Sigmoid colon (tissue), 7 donors: ENCODE measurements at places on chromosomes 1 and 21. TPM values are rescaled to one million over a fixed set of nuclear protein-coding genes. Genes with fewer than 3 reads are reported as not detected.

GRCh38 chr1:204255966-204256365, 42.2 kb upstream of the GOLT1A start:
- DNase-seq, result no peak

Gene LCE1A
- total RNA-seq, result not detected

DNA sequence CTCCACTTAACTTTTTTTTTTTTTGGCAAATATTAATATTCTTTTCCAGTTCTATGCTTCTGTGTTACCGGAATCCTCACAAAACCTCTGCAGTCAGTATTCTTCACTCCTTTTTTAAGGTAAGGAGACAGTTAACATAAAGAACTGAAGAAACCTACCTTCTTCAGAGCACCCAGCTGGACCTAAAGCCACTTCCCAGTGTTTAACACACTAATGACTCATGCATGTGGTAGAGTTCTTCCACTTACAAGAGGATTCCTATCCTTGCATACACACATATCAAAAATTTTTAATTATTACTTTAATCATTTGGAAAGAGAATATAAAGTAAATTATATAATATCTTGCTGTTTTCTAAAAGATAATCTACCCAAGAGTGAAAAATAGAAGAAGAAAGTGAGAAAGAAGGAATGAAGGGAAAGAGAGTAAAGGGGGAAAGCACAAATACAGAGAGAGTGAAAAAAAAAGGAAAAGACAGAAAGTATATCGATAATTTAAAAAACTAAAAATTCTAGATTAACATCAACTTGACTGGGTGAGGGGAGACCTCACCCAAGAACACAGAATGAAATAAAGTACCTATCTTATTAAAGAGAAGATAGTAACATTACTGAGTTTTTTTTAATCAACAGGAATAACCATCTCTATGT, 54.9 kb downstream of the ENAH start:
- DNase-seq, result no peak

Gene ANKRD35
- total RNA-seq, result 13.8 TPM

DNA sequence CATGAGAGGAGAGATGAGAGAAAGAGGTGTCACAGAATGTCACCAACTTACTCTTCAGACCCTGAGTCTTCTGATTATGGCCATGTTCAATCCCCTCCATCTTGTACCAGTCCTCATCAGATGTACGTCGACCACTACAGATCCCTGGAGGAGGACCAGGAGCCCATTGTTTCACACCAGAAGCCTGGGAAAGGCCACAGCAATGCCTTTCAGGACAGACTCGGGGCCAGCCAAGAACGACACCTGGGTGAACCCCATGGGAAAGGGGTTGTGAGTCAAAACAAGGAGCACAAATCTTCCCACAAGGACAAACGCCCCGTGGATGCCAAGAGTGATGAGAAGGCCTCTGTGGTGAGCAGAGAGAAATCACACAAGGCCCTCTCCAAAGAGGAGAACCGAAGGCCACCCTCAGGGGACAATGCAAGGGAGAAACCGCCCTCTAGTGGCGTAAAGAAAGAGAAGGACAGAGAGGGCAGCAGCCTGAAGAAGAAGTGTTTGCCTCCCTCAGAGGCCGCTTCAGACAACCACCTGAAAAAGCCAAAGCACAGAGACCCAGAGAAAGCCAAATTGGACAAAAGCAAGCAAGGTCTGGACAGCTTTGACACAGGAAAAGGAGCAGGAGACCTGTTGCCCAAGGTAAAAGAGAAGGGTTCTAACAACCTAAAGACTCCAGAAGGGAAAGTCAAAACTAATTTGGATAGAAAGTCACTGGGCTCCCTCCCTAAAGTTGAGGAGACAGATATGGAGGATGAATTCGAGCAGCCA, 8.0 kb downstream of the ELOA start:
- no peak for DNase-seq

GRCh38 chr1:109850194-109850593, 60.5 kb upstream of the CSF1 start:
- DNase-seq, result no peak

Gene KIF26B
- total RNA-seq, result 2.3 TPM

Gene LCE2B
- total RNA-seq, result not detected

Gene KANK4
- total RNA-seq, result 1.7 TPM

GRCh38 chr1:84390226-84390625, 8.1 kb upstream of the DNASE2B start:
- no peak for DNase-seq

- DNase-seq, result no peak
Observed at GRCh38 chr21:31675960-31676359, 16.5 kb downstream of the SOD1 start.

Gene C1orf185
- total RNA-seq, result not detected

Gene CD164L2
- not detected for total RNA-seq

Gene RIMS3
- 5.3 TPM for total RNA-seq

DNA sequence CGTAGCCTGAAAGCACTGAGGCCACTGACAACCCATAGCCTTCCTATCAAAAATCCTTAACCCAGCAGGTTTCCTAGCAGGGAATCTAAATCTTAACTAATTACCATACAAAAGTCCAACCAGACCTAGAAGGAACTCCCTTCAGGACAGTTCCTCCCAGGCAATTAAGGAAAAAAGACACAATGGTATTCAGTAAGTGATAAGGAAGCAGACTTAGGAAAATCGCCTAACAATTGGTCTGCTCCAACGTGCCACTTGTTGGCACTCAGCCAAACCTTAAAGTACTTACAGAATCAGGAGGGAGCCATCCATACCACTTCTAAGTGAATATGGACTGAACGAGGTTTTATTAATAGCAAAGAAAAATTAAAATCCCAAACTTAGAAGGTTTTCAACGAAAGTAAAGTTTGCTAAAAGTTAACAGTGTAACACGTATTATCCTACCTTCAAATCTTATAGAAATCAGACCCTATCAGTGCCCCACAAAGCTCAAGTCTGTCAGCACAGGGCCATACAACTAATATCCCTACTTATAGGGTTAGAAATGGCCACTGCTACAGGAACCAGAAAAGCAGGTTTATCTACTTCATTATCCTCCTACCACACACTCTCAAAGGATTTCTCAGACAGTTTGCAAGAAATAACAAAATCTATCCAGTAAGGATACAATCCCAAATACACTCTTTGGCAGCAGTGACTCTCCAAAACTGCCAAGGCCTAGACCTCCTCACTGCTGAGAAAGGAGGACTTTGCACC, 29.0 kb downstream of the SPATA6 start:
- no peak for DNase-seq

GRCh38 chr1:157137408-157138219, 581 bp downstream of the ETV3 start:
- DNase-seq, result no peak

DNA sequence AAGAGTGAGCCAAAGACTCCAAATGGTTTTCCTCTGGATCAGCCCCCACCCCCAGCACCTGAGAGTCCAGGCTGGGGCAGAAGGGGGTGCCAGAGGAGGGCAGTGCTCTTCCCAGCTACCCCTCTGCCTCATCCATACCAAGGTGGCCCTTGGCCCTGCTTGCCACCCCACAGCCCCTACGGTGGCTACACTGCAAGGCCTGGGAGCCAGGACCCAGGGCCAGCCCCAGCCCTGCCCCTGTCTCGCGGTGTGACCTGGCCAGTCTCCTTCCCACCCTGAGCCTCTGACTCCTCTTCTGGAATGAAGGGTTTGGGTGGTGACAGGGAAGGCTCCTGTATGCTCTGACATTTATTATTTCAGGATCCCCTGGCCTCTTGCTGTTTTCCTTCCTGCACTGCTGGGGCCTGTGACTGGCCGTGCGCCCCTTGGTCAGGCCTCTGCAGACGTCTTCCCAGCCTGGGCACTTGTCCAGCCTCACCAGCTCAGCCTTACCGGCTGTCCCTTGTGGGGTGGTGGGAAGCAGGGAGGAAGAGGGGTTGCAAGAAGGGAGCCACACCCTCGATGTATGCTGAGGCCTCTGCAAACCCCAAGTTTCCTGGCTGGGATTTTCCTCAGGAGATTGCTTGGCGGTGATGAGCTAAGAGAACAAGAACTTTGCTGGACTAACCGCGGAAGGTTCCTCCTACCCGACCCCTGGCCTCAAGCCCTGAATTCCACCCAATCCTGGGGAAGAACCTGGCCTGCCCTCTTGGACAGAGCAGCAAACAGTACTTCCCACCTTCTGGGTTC, 13.5 kb downstream of the ASAP3 start:
- DNase-seq, result peak; percentile 79

DNA sequence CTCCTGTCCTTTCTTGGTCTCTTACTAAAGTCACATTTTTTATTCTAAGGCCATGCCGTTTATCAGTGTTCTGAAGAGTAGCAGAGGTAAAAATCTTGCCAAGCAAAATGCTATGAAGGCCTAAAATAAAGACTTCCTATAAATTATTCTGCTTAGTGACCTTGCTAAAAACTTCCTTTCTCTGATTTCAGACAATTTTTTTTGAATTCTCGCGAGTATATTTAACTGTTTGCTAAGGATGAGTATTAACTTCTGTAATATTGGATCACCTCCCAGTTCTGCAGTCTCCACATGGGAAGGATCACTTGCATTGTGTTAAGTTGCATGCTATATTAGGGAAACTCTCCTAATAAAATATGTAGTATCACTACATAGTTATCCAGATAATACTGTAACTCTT, 123.4 kb upstream of the SNX7 start:
- DNase-seq, result no peak

Gene NCF2
- 5.0 TPM for total RNA-seq

Gene AKR7A3
- total RNA-seq, result 1.3 TPM

DNA sequence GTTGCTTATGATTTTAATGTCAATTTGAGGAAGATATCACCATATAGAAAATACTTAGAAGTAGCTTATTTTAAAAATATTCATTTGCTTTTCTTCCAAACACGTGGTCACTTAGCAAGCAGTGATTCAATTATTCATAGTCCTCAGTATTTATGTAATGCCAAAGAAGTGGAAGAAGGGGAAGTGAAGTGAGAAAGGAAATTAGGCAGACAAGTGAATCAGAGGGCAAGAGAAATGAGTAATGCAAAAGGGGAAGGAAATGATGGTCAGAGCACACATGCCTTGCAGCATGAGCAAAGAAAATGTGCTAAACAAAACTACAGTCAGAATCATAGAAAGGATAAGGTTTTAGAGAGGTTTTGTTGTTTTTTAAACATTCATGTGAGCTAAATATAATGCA, 31.8 kb downstream of the SDCCAG8 start:
- DNase-seq, result no peak

GRCh38 chr1:60573121-60573520, 499.6 kb upstream of the C1orf87 start:
- no peak for DNase-seq

GRCh38 chr1:58884706-58885661, 101.1 kb upstream of the JUN start:
- peak; percentile 77 for DNase-seq

DNA sequence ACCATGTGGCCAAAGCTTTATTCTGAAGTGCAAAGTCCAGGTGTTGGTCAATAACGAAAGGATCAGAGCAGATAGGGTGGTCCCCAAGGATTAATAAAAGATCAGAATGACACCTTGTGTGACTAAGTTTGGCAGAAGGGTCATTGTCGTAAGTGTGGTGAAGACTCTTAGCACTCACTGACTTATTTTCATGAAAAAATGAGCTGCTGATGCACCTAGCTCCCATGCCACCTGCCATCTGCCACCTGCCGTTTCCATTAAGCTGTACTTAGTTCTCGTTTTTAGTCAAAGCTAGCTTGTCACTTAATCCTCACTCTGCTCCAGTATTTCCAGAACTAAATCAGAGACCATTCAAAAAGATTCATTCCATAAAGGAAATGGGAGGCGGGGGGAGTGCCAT, 112.6 kb downstream of the SEC16B start:
- DNase-seq, result no peak

- DNase-seq, result no peak
Observed at GRCh38 chr1:209384710-209385550, 198.6 kb upstream of the CAMK1G start.

DNA sequence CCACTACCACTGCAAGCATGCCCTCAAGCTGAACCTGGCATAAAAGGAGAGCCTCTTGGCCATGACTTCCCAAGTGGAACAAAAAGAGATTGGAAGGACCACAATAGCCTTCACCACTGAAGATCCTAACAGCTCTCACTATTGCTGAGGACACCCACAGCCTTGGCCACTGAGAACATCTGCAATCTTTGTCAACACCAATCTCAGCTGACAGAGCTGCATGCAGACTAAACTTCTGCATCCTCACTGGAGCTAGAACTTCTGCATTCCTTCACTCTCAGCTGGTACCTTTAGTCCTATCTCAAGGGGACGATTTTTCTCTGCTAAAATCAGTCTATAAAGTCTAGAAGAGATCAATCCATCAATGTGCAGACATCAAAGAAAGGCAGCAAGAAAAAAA, 8.3 kb upstream of the FCRL2 start:
- no peak for DNase-seq

- no peak for DNase-seq
Observed at GRCh38 chr1:88399690-88400089, 284.4 kb upstream of the PKN2 start.

GRCh38 chr1:19809044-19809750, 5.9 kb downstream of the RNF186 start:
- no peak for DNase-seq

GRCh38 chr1:6625584-6626149, 999 bp downstream of the THAP3 start:
- DNase-seq, result peak; percentile 74

Gene SYT2
- 0.16 TPM for total RNA-seq

- DNase-seq, result no peak
Observed at GRCh38 chr1:30748098-30748698, 9.4 kb downstream of the LAPTM5 start.

DNA sequence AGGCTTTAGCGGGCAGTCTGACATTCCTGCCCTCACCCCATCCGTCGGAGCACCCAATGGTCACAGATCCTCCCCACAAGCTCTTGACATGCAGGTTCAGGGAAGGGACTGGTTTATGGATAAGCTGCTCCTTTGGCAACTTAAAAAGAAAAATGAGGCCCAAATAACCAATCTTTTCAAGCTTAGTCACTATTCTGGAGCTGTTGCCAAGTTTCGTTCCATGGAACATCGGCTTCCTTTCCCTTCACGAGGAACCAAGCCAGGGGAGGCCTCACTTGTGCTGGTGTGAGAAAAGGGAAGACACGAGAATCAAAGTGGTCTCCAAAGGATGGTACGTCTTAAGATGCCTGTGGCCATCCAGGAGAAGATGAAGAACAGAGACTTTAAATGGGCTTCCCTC, 46.1 kb upstream of the LPAR3 start:
- DNase-seq, result no peak

DNA sequence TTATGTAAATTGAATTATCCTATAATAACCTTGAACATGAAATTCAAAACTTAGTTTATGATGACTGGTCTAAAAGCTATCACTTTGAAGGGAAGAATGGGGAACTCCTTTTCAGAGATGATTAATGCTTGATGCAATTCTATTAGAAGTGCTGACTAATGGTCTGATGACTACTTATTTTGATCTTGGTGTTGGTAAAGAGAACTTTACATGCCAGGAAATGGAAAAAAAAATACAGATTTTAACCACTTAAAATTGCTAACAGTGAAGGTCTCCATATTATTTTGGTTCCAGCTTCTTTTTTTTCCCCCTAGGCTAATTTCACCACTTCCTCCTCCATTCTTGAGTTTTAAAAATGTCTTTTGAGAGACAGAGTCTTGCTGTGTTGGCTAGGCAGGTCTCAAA, 22.9 kb downstream of the S1PR1 start:
- DNase-seq, result no peak

- DNase-seq, result no peak
Observed at GRCh38 chr1:117613249-117613968, 7.6 kb downstream of the TENT5C start.
